ENCODE measurements at places on chromosomes 12 and 14. TPM values are rescaled to one million over a fixed set of nuclear protein-coding genes. Genes with fewer than 3 reads are reported as not detected.

FKBP4 gene
- total RNA-seq = 45.9 TPM

CLEC4E gene
- not detected for total RNA-seq

- H3K27ac ChIP-seq = no peak overlapping the region
- no peaks in the 10 kb centered on the region for H3K36me3 ChIP-seq
- H3K4me1 ChIP-seq = peaks cover 7% of the 10 kb centered on the region
Observed at GRCh38 chr14:24990050-24990449, 59.9 kb downstream of the STXBP6 start.

DNA sequence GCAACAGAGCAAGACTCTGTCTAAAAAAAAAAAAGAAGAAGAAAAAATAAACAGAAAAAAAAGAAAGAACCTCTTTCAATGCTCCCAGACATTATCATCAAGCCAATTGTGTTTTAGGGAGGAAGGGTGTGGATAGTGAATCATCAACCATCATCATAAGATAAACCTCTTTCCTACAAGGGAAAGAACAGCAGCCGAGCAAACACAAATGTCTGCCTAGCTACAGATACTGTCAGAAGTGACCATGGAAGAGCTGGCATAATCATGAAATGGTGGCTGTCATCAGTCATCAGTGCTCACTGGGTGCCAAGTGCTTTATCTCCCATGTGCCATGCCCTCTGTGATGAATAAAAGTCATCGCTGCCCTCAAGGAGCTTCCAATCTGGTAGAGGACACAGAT lies 46.6 kb downstream of the SLC17A8 start:
- no peaks in the 10 kb centered on the region for H3K36me3 ChIP-seq
- no peaks in the 10 kb centered on the region for H3K4me1 ChIP-seq
- DNase-seq = no peak
- H3K27me3 ChIP-seq = no peaks in the 10 kb centered on the region

DNA sequence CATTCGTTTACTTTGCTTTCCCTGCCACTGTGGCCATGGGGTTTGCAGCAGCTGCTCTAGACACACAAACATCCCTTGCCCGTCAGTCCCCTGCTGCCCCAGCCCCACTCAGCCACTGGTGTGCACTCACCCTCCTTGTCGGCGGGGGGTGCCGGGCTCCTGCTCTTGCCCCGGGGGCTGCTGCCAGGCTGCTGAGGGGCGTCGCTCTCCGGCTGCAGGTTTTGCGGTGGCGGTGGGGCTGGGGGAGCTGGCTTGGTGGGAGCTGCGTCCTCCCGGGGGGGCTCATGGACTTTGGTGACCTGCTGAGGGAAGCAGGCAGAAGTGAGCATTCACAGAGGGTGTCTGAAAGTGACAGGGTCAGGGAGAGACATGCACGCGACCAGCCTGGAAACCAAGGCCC lies 67.1 kb downstream of the RFLNA start:
- peaks cover 45% of the 10 kb centered on the region for H3K4me1 ChIP-seq
- H3K4me3 ChIP-seq = no peak overlapping the region
- DNase-seq = no peak
- H3K27ac ChIP-seq = no peak overlapping the region
- no peaks in the 10 kb centered on the region for H3K27me3 ChIP-seq
